ENCODE measurements at places on chromosomes 2 and 18.

DNA sequence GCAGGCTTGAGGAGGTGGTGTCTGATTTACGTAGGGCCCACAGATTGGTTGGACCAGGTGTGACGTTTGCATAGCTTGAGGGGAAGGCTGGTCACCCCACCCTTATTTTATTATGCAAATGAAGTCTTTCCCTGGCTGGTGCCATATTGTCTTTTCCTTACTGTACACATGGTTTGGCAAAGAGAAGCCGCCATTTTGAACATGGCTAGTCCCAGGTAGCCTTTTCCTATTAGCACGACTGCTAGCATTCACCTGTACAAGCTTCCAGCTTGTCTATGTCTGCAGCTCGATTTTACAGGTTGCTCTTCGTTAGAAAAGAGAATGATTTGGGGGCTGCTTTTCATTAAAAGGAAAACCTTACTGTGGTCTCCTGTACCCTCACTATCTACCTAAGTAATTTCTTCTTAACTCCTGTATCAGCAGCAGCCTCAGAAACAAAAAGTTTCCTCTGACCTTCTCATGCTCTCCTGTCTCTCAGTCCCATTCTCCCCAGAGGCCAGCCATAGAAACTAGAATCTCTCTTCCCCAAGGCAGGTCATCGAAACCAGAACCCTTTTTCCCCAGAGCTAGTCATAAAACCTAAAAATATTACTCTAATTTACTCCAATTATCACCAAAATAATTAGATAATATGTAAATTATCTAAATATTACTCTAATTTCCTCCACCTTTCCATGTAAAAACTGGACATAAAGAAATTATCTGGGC, 151.8 kb downstream of the B3GNT2 start:
- no peak for DNase-seq

GRCh38 chr2:69947325-69947931, 14.0 kb downstream of the ASPRV1 start:
- DNase-seq: no peak

DNA sequence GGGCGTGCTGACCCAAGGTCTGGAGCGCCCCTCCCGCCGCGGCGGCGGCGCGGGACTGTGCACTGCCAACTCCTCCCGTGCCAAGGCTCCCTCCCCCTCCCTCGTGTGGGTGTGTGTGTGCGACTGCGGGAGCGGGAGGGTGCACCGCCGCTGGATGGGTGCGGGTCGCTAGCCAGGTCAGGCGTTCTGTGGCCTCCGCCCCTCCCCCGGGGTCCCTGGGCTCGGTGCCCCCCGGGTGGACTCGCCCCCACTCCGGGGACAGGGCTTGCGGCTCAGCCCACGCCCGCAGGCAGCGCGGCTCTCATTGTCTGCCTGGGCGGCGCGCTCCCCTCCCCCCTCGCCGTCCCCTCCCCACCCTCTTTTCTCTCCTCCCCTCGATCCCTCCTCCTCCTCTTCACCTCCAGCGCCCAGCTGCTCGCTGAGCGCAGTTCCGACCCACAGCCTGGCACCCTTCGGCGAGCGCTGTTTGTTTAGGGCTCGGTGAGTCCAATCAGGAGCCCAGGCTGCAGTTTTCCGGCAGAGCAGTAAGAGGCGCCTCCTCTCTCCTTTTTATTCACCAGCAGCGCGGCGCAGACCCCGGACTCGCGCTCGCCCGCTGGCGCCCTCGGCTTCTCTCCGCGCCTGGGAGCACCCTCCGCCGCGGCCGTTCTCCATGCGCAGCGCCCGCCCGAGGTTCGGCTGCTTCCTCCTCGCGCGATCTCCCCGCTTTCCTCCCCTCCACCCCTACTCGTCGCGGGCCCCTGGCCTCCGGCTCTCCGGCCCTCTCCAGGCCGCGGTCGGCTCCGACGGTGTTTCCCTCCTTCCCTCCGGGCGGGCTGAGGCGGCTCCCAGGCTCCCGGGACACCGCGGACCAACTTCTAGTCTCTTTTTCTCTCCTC, at the start of gene GATA6:
GATA6 (plus strand) TSS at position 579 of the 878 bp plus-strand sequence. CDS start 1,556 bp downstream, outside the sequence.
- DNase-seq: peak; percentile 93

DNA sequence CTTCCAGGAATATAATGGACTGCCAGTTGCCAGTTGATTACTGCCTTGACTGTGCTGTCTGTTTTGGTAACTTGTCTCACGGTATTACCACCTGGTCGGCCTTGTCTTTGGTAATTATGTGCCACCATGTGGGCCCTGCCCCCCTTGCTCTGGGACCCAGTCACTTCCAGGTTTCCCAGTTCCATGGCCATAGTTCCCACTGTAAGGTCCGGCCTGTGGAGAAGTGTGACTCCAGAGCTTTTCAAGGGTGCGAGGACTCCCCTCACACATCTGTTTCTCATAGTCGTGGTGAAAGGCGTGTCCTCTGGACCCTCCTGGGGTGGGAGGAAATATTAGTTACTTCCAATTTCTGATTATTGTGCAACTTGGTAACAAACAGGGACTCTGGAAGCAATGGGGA, 150.5 kb downstream of the SEPTIN10 start:
- no peak for DNase-seq

- DNase-seq: no peak
These were observed 249.1 kb upstream of the TMEFF2 start for GRCh38 chr2:192443831-192444230.

- DNase-seq: no peak
These were observed 61.7 kb downstream of the ACKR3 start for GRCh38 chr2:236631281-236631855.

GRCh38 chr18:24300703-24301102, 96.9 kb downstream of the OSBPL1A start:
- no peak for DNase-seq

GRCh38 chr2:109499566-109499965, 114.2 kb downstream of the SEPTIN10 start:
- no peak for DNase-seq

GRCh38 chr18:77092104-77093066, 40.2 kb downstream of the MBP start:
- DNase-seq: no peak

DNA sequence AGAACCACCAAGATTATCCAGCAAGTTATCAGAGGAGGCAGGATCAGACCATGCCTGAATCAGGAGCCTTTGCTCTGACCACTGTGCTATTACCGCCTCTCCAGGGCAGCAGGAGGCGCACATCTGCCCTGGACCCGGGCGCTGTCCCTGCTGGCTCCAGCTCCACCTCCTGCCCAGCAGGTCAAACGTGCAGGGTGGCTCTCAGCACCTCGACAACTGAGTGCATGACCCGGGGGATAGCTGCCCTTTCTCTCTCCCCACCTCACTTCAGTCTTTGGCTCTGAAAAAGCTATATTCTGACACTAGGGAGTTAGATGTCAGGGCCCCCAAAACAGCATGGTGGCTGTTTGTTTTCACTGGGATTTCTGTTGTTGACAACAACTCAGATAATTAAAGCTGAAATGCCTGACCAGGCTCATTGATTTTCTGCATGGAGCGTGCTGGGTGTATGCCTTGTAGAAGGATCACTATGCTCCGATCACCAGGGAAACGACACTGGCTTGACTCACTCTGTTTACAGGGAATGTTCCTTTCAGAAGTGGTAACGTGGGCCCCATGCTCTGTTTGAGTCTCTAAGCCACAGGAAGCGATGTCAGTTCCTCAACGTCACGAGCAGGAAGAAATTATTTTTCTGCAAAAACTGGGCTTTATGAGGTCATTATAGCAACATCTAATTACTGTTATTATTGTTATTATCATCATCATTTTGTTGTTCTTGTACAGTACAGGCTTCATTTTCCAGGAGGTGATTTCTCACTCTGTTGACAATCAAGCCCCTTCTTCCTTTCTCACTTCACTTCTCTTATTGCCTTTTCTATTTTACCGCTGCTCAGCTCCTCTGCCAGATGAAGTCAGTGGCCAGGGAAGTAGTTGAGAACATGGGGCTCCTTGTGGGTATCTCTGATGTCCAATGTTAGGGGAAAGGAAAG, 125.6 kb downstream of the PLB1 start:
- DNase-seq: peak; percentile 77

DNA sequence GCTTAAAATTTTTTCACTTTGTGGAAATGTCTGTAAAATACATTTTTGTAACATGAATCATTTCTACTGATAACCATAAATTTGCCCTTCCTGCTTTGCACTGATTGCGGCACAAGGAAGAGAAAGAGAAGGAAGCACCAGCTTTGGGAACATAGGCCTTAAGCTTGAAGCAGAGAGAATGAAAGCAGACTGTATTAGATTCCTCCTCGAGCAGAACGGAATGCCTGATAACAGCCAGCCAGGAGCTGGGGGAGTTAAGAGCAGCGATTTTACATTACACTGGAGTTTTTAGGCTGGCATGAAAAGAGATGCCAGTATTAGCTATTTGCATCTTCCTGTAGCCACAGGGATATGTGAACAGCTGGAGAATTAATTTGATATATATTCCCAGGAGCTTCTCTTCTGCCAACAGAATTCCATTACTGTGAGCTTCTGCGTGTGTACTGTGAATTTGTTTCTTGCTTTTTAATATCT, 33.5 kb downstream of the CRIM1 start:
- no peak for DNase-seq

DNA sequence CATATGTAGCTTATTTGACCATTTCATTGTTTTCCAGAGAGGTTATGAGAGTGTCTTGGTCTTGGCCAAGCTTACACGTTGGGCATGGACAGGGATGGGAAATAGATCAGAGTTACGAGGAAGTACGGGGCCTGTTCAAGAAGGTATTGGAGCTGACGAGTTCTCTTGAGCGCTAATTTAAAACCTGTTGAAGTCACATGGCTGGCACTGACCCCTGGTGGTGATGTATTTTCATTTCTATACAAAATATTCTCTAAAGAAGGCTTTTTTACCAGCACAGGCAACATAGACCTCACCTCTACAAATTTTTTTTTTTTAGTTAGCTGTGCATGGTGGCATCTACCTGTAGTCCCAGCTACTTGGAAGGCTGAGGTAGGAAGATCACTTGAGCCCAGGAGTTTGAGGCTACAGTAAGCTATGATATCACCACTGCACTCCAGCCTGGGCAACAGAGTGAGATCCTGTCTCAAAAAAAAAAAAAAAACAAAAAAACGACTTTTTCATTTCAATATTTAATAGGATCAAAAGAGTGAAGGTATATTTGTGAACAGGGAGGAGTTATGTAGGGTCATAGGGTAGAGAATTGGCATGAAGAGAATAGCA, 19.6 kb downstream of the UGP2 start:
- DNase-seq: no peak
